ENCODE measurements at places on chromosomes 6 and 20. TPM values are rescaled to one million over a fixed set of nuclear protein-coding genes. Genes with fewer than 3 reads are reported as not detected.
A peak's percentile ranks its signal among the peaks of the same experiment; 100 is the strongest.

The MUC21 gene
- not detected for total RNA-seq

DNA sequence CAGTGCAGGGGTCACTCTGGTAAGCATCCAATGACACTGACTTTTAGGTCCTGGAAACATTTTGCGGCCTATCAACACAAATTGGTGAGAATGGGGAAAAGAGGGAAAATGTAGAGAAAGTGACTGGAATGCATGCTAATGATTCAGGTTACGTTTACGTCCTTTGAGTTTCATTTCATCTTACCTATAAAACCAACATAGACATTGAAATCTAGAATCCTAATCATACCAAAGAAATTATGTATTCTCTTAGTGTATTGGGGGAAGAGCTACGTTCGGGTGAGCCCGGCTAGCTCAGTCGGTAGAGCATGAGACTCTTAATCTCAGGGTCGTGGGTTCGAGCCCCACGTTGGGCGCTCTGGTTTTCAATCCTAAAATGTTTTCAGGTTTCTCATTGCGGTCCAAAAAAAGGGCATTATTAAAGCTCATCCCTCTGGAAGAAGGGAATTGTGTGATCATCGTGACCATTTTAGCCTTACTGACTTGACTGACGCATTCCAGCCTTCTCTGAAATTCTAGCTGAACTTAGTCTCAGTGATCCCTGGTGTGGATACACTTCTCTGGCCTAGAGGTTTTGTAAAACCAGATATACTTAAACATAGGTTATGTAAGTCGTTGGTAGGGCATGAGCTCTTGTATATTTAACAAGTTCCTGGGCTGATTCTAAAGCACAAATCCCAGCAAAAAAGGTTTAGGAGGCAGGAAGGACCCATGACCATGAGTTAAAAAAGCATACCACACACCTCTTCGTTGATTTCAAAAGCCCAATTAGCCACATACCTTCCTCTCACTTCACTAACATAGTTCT is 18.3 kb downstream of the HMGN4 start:
- peaks cover 2% of the 10 kb centered on the region for H3K36me3 ChIP-seq
- peak overlapping the region; percentile 63 for H3K27ac ChIP-seq
- no peak for DNase-seq
- peak overlapping the region; percentile 17 for H3K4me3 ChIP-seq
- peaks cover 14% of the 10 kb centered on the region for H3K4me1 ChIP-seq

The SYCP2L gene
- 0.17 TPM for total RNA-seq

GRCh38 chr6:81865712-81866111 is 113.2 kb upstream of the TENT5A start:
- no peak overlapping the region for H3K27ac ChIP-seq
- H3K4me3 ChIP-seq, result no peak overlapping the region
- H3K4me1 ChIP-seq, result no peaks in the 10 kb centered on the region
- DNase-seq, result no peak
- no peaks in the 10 kb centered on the region for H3K36me3 ChIP-seq

GRCh38 chr20:5267092-5267491 is 49.7 kb downstream of the PROKR2 start:
- no peaks in the 10 kb centered on the region for H3K36me3 ChIP-seq
- DNase-seq, result no peak
- H3K27ac ChIP-seq, result no peak overlapping the region

DNA sequence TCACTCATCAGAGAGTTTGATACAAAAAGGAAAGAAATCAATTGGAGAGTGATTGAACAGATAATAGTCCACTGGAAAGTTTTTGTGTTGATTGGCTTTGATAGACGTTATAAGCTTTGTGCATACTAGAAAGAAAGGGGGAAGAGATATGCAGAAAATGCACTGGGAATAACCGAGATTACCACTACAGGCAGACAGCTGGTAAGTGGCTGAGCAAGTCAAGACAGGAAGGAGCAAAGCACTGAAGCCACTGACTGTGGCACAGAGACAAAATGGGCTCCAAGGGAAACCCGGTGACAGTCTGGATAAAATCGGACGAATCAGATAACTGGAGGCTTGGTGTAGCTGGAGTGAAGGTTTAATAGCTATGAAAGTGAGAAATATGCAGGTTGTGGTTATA is 209.0 kb downstream of the SIM1 start:
- no peaks in the 10 kb centered on the region for H3K36me3 ChIP-seq
- no peak overlapping the region for H3K27ac ChIP-seq
- H3K27me3 ChIP-seq, result no peaks in the 10 kb centered on the region
- H3K4me3 ChIP-seq, result no peak overlapping the region
- H3K4me1 ChIP-seq, result peaks cover 1% of the 10 kb centered on the region
- no peak for DNase-seq
